ENCODE measurements at places on chromosomes 2 and 18. TPM values are rescaled to one million over a fixed set of nuclear protein-coding genes. Genes with fewer than 3 reads are reported as not detected.

The CREB1 gene
- total RNA-seq: 32.1 TPM

The OST4 gene
- total RNA-seq: 202 TPM

The CNGA3 gene
- total RNA-seq: 0.29 TPM

The RIOK3 gene
- 98.1 TPM for total RNA-seq

The FBXO36 gene
- 7.7 TPM for total RNA-seq

The TMEM131 gene
- 41.8 TPM for total RNA-seq

The SERPINB7 gene
- 0.36 TPM for total RNA-seq

The PPIG gene
- 25.3 TPM for total RNA-seq

The PXDN gene
- total RNA-seq: 324 TPM

The CXXC1 gene
- 33.3 TPM for total RNA-seq

The IL36B gene
- not detected for total RNA-seq

The MYO1B gene
- total RNA-seq: 246 TPM

The CHRNG gene
- total RNA-seq: not detected

The PELI1 gene
- total RNA-seq: 5.1 TPM

- DNase-seq: no peak
Measured at GRCh38 chr2:168568476-168569267, 112.6 kb downstream of the CERS6 start.

GRCh38 chr18:3703732-3704176 is 253.8 kb downstream of the TGIF1 start:
- DNase-seq: peak; percentile 90

GRCh38 chr2:217269701-217270484 is 410.0 kb upstream of the TNP1 start:
- no peak for DNase-seq

GRCh38 chr2:230961091-230961491 is 34.8 kb upstream of the SPATA3 start:
- peak; percentile 70 for DNase-seq

DNA sequence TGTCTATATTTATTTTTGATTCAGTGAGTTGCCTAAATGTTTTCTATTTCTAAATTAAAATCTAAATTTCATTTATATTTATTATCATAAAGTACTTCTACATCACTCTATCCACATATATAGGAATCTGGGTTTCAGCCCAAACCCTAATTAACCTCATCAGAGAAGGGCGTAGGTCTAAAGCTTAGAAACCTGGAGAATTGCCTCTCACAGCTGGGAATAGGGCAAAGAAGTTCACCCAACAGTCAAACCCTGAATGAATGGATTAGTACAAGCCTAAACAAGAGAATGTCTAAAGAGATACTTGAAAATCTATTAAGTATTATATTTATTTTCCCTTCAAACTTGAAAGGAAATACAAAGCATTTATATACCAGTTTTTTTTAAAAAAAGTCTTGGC is 26.2 kb downstream of the TFPI start:
- no peak for DNase-seq

GRCh38 chr2:23673830-23674679 is 252.9 kb downstream of the ATAD2B start:
- DNase-seq: no peak

DNA sequence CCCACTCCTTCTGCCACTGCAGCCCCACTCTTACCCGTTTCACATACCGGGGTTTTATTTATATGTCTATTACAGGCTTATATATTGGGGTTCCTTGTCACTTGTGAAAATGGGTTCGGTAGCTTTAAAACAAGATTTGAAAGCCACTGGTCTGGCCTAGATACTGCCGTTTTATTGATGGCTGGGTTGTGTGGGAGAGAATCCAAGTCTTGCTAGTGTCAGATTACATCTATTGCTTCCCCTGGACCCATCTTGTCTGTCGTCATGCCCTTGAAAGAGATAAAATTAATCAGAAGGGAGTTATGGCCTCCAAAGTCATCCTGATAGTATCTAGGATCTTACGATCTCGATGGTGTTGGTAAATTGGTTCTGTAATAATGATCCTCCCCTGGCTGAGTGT is 79.4 kb downstream of the EIPR1 start:
- peak; percentile 32 for DNase-seq

GRCh38 chr2:222912117-222912516 is 51.3 kb downstream of the ACSL3 start:
- no peak for DNase-seq

GRCh38 chr2:195622966-195623365 is 34.1 kb upstream of the SLC39A10 start:
- no peak for DNase-seq

GRCh38 chr2:189204322-189204941 is 24.9 kb upstream of the COL5A2 start:
- peak; percentile 56 for DNase-seq

DNA sequence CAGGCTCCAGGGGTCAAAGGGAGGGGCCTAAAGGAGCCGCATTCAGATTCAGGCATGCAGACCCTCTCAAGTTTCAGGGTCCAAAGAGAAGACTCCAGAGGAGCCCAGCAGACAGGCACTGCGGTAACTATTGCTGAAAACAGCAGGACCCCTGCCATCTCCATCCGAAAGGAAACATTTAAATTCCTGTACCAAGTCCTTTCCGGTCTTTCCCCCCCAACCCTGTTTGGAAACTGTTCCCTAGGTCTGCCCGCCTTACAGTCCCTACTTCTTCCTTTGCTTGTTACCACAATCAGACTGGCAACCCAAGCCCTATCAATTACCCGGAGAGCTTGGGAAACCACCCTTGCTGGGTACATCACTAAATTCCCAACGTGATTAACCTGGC is 82.0 kb downstream of the DNMT3A start:
- no peak for DNase-seq

GRCh38 chr18:43422518-43422917 is 145.2 kb upstream of the SYT4 start:
- DNase-seq: no peak

- no peak for DNase-seq
Measured at GRCh38 chr18:24992491-24992890, 359.5 kb downstream of the ZNF521 start.

DNA sequence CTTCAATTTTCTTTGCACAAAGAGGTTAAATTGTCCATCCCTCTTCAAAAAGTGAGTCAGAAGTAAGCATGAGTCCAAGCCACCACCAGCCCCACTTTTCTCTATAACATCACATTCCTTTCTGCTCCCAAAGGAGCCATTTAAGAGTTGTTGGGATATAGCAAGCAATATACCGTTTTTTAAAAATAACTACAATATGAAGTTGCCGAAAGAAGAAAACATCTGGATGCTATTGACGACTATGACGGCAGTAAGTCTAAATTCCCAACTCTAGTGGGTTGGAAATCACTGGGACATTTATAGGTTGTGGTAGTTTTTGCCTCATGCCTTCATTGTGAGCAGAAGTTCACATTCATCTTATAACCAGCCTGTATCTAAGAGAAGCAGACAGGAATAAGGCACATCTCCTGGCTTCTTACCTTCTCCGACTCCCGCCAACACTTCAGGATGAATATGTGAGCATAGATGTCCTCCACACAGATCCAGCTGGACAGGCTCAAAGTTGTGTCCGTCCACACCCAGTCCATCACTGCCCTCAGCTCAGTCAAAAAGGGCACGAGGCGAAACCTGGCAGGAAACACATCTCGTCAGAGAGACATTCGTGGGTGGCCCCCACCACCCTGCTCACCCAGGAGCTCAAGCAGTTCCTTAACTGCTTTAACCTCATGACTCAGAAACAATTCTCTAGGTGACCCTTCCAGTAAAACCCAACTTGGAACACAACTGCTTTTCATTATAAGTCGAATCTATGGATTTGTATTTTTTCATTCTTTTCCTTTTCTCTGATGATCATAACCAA is 163.6 kb downstream of the NAPG start:
- peak; percentile 72 for DNase-seq

DNA sequence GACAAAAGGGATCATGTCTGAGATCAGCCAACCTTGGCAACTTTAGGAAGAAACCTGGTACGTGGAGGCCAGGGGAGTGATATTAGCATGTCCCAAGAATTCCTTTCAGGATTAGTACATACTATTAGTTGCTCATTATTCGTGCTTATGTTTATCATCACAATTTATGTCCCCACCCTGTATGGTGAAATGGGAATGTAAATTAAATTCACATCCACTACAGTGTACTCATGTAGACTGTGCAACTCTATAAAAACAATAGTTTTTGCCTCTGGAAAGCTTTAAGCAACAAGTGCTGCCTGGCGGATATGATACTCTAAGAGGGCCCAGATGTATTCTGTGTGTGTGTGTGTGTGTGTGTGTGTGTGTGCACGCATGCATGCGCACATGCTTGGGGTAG is 110.7 kb downstream of the GALNT14 start:
- DNase-seq: no peak

DNA sequence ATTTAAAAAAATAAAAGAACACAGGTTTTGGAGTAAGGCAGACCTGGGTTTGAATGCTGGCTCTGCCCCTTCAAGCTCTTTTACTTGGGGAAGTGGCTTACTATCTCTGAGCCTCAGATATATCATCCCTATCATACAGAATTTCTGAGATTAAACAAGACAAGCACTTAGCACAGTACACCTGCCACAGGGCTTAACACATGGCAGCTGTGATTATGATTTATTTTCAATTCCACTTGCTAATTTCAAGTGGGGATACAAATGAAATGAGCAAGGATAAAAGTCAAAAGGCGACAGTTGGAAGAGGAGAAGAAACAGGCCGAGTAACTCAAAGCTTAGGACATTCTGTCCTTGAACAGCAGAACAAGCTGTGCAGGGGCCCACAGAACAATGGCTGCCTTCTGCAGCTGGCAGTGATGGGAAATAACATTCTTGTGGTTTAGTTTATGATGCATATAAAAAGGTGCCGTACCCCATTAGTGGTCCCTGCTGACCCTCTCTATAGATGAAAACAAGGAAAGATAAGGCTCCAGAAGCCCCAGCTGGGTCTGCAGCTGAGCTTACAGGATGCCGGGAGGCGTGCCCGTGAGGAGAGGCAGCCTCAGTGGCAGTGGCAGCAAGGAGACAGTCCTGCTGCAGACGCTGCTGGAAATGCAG is 45.3 kb downstream of the KIF3C start:
- DNase-seq: no peak

- DNase-seq: peak; percentile 85
Measured at GRCh38 chr2:113370478-113371091, 66.9 kb upstream of the ZNG1B start.

DNA sequence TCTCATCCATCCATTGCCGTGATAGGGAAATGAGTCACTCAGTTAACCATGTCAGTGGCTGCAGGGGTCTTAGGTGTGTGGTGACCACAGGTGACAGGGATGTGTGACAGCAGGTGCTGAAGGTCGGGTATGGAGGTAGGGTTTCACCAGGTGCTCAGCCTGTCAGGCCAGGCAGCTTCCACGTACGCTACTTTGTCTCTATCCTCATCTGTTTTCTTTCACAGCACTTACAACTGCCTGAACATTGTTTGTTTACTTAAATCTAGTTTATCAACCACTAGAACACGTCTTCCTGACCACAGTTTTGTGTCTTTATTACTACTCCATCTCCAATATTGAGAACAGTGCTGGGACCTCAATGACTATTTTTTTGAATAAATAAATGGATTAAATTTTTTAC is 11.4 kb upstream of the UXS1 start:
- no peak for DNase-seq

DNA sequence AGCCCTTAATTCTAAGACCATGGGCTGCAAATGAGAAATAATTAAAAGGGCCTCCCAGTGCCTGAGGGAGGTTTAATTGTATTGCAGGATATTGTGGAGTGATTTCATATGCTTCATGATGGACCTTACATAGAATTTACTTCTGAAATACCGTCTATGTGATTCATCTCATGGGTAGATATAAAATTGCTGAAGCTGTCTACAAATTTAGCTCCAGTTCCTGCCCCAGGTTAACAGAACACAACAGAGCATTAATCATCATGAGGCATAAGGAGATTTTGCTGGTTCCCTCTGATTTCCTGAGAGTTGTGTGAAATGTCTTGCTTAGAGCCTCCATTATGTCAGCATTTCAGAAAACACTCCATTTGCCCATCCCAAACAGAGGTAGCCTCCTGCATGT is 770 bp downstream of the UPP2 start:
- no peak for DNase-seq

DNA sequence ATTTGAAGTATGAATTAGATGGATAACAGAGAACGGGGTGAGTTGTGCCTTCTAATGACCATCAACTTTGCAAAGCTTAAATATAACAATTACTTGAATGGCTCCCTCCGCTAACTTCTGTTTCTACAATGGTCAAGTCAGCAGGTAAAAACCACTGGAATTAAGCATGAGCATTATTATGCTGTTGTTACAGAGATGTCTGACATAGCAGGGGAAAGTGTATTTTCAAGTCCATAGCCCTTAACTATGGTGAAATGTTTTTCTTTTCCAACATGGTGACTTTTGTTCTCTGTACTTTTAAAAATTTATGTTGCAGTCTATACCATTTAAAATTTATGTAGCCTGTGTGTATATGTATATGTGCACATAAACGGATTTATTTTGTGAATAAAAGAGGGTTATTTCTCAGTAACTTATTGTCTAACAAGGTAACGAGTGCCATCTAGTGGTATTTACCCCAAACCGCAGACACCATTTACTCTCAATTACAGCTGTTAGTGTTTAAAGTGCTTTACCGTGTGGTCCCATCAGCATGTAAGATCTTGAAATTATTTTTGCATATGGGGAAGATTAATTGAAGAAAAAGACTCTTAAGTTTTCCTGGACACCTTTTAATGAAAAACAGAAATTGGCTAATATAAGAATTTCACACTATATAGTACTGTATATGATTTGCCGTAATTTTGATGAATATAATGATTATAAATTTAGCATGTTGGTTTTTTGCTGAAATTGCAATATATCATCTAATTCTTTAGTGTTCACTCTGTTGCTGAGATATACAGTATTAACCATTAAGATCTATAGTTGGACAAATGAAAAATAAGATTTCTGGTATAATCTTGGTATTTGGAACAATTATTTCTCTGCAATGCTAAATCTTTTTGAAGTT is 78.2 kb downstream of the UBE2E3 start:
- DNase-seq: no peak

DNA sequence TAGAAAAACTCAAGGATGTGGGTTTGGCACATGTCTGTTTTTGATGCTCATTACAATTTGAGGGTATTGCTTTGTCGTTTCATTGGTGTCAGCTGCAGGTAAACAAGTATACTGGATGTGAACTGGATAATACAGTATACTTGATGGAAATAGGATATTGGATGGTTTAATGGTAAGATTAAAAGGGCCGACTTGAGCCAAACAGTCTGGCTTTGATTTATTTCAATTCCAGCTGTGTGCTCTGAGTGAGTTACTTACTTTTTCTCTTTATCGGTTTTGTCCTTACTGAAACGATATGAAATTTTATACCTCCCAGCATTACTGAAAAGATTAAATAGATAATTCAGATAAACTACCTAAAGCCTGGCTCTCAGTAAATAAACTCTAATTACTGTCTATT is 227.6 kb downstream of the ASXL3 start:
- no peak for DNase-seq

- peak; percentile 51 for DNase-seq
Measured at GRCh38 chr2:164625378-164625971, 4.2 kb upstream of the GRB14 start.

GRCh38 chr2:85129861-85130260 is 3.3 kb upstream of the TCF7L1 start:
- peak; percentile 81 for DNase-seq

DNA sequence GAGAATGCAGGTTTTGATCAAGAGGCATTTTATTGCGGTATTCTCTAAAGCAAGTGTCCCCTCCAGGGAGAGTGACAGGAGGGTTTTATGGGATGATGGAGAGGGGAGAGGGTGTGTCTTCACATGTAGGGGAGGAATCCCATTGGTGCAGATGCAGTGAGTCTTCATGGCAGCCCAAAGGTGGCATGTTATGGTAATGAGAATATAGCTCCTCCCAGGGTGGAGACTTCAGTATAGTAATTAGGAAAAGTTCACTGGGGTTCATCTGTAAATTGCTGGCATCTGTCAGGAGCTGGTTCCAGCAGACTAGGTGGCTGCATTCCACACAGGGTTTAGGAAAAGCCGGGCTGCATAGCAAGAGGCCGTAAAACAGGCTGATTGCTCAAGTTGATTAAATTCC is 230.7 kb upstream of the CCDC68 start:
- DNase-seq: no peak
